ENCODE measurements at places on chromosomes 3 and 15.

DNA sequence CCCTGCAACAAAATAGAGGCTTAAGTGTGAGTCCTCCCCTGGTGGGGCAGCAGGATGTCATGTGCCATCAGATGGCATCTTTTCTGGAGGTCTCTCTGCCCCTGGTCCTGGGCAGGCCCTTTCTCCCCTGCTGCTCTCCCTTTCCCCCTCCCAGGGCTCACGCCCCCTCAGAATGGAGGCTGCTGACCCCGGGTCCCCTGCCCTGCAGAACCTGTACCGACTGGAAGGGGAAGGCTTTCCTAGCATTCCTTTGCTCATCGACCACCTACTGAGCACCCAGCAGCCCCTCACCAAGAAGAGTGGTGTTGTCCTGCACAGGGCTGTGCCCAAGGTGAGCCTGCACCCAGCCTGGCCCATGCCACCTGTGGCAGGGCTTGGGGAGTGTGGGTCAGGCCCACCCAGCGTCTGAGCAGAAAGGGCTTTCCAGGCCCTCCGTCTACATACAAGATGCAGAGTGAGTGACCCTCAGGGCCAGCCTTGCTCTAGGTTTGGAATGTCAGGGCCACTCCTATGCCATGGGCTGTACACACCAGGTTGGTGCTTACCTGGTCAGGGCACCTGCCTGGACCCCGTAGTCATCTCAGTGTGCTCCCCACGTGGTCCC lies 7.1 kb downstream of the FES start:
- no peak for DNase-seq

DNA sequence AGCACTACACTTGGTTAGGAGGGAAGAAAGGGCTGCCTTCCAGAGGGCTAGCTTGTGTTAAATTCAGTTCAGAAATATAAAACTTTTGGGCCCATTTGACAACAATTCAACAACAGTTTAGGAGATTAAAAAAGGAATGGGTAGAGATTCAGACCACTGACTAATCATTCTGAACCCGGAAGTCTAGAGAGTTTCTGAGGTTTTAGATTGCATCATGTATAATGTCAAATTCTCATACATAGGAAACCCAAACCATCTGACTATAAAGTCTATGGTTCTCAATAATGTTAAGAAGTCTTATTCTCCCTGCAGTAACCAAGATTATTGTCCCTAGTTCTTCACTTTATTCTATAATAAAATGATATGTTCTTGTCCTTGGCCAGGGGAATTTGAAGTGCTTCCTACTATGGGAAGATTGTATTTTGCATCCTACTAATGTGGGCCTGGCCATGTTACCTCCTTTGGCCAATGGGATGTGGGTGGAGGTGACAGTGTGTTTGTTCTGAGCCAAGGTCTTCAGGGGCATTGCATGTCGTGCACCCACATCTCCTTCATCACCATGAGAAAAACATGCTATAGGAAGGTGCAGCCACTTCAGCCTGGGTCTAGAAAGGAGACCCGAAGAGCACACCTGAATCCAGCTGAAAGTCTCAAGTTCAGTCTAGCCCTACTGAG lies 66.4 kb upstream of the CCNL1 start:
- DNase-seq, result no peak

GRCh38 chr3:179299999-179300613 lies 22.7 kb upstream of the ZNF639 start:
- DNase-seq, result no peak

GRCh38 chr15:63709365-63709764 lies 112.2 kb downstream of the FBXL22 start:
- DNase-seq, result no peak

DNA sequence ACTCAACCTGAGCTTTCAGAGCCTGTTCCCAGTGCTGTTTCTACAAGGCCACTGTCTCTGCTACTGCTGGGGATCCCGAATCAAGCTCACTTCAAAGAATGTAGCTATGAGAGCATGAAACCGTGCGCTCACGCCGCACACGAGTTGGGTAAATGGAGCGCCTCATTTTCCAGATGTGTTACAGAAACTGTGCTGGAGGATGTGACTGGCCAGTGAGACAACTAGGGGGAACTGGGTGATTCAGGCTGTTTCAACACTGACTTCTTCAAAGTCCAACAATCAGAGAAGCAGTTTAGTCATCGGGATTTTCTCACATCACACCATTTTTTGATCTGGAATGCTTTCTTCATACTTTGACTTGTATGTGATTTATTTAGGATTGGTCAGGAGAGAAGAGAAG lies 3.5 kb downstream of the ZNF710 start:
- DNase-seq, result no peak

DNA sequence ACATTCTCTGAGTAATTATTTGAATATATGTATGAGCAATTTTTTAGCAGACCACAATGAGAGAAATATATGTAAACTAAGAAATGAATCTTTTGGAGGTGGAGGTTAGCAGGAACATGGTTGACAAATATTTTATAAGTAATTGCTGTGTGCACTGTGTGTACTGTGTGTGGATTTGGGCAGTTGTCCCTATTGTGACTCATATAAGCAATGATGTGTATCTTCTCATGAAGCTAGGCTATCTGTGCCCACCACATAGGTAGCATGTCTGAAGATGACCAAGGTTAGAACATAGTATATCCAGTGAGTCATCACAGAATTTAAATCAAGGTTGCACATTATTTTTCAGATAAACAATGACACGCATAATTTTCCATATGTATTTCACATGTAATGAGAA lies 713.9 kb upstream of the GBE1 start:
- no peak for DNase-seq

All from neural progenitor cell (in vitro differentiated cells).